ENCODE measurements at places on chromosomes 6 and 20.

GRCh38 chr6:53250176-53251032 is 98.3 kb downstream of the ELOVL5 start:
- DNase-seq = no peak

GRCh38 chr20:57350081-57350710 is 859 bp upstream of the RAE1 start:
- no peak for DNase-seq

GRCh38 chr20:62697468-62697912 is 11.1 kb upstream of the NTSR1 start:
- no peak for DNase-seq

DNA sequence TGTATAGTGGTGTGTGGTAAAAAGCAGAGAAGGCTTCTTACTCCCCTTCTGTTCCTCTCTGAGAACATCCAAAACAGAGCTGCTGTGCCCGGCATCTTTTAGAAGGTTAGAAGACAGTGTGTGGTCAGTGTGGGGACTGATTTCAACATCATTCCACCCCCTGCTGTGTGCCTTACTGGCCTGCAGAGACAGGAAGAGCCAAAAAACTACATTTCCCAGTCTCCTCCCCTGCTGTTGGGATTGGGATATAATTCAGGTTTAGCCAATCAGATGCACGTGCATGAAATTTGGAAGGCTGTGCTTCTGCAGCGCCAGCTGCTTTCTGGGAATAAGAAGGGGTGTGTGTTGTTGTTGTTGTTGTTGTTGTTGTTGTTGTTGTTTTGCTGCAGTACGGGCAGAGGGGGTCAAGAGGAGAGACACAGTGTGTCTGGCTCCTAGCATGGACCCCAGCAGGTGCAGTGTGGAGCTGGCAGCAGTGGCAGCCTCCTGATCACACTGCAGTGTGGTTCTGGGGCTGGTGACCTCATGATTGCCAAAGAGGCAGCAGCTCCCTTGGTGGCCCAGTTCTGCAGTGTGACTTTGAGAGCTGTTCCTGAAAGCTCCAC is 74.7 kb downstream of the MRPL14 start:
- DNase-seq = no peak

Data from activated CD4-positive, alpha-beta T cell treated with anti-CD3 and anti-CD28 coated beads for 48 hours (primary cell).